DMS79 treated with DMSO at 0.1 percent for 48 hours (cell line): ENCODE measurements at places on chromosomes 2 and 18.
A peak's percentile ranks its signal among the peaks of the same experiment; 100 is the strongest.

DNA sequence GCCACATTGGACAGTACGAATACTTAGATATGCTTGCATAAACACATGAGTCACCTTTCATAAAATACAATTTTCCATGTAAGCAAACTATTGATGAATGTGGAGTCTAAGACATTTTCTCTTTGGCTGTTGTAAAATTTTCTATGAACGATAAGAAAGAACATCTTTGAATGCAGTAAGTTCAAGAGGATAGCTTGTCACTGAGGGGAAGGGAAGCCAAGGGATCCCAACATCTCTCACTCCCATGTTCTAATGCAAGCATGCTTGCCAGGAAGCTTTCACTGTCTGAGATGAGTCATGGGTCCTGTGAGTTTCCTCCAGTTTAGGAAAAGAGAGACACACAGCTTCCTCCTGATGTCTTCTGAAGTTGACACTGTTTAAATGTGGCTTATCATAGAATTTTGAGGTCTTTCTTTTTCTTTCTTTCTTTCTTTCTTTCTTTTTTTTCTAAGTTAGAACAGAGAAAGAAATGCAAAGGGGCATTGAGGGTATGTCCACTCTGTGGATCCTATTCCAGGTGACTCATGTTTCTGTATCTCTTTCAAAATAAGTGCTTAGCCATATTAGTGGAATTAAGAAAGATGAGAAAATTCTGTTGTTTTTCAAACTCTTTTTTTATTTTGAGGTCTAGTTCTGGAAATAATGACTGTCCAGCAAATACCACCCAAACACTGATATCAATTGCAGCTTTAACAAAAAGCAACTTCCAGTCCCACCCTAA, 146.6 kb downstream of the RDH14 start:
- DNase-seq: no peak

GRCh38 chr18:28522236-28522635, 345.3 kb upstream of the CDH2 start:
- no peak for DNase-seq

DNA sequence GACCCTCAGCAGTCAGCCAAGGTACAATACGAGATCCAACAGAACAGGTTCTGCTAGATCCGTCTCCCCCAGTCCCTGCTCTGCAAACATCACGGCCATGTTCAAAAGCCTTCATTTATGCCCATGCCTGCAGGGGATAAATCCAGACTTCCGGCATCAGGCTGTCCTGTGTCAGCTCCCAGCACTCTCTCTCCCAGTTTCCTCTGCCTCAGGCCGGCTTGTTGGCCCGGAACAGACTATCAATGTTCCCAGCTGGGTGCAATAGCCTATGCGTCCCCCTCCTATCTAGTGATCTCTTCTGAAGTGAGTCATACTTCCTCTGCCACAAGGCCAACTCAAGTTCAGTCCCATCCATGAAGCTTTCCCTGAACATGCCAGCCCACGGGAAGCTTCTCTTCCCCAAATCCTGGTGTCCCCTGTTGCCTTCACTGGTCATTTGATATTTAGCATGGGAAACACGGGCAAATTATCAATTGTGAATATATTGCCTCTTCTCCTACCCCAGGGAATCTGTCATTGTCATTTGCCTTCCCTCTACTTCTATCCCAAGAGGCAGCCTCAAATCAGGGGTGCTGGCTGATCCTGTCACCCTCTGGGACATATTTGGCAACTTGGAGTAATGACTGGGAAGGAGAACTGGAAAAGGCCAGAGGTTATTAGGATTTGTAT, 51.1 kb downstream of the CAPN13 start:
- no peak for DNase-seq

DNA sequence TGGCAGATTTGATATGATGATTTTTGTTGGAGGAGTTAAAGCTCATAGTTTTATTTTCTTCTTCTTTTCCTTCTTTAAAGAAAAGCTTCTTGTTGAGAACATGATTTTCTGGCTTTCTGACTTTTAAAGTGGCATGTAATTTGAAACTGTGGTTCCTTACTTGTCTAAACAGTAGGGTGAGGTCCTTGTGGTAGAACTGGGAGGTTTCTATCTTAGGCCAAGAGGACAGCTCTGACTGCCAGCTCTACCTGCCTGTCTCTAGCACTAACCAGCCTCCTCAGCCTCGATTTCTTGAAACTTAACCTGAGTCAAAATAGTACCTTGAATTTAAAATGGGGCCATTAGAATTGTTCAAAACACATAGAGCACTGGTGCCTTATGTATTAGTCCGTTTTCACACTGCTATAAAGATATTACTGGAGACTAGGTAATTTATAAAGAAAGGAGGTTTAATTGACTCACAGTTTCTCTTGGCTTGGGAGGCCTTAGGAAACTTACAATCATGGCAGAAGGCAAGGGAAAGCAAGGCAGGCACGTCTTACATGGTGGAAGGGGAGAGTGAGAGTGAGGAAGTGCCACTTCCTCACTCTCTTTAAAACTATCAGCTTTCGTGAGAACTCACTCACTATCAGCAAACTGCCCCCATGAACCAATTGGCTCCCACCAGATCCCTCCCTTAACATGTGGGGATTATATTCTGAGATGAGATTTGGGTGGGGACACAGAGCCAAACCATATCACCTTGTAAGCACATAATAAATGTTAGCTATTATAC, 119.0 kb downstream of the CERS6 start:
- peak; percentile 89 for DNase-seq

GRCh38 chr2:78982638-78983330, 42.7 kb upstream of the REG3G start:
- DNase-seq: no peak

- DNase-seq: peak; percentile 18
These were observed 99.6 kb upstream of the MBOAT2 start for GRCh38 chr2:9102861-9103662.
